ENCODE measurements at places on chromosomes 2 and 18. TPM values are rescaled to one million over a fixed set of nuclear protein-coding genes. Genes with fewer than 3 reads are reported as not detected.

MC4R gene
- polyA plus RNA-seq, result not detected

LAPTM4A gene
- 121 TPM for polyA plus RNA-seq

LCT gene
- not detected for polyA plus RNA-seq

LINC00305 gene
- not detected for polyA plus RNA-seq

KRTCAP3 gene
- 62.2 TPM for polyA plus RNA-seq

ACVR1 gene
- polyA plus RNA-seq, result 3.7 TPM

DES gene
- polyA plus RNA-seq, result 122 TPM

APLF gene
- 0.46 TPM for polyA plus RNA-seq

RBBP8 gene
- polyA plus RNA-seq, result 34.0 TPM

SCYGR8 gene
- not detected for polyA plus RNA-seq

UGT1A5 gene
- not detected for polyA plus RNA-seq

PUS10 gene
- polyA plus RNA-seq, result 2.3 TPM

RGPD3 gene
- polyA plus RNA-seq, result 0.06 TPM

Measured in stomach (tissue), 19 donors.